ENCODE measurements at places on chromosomes 2 and 18.

- no peak for DNase-seq
Measured at GRCh38 chr2:164570475-164570874, 50.8 kb downstream of the GRB14 start.

DNA sequence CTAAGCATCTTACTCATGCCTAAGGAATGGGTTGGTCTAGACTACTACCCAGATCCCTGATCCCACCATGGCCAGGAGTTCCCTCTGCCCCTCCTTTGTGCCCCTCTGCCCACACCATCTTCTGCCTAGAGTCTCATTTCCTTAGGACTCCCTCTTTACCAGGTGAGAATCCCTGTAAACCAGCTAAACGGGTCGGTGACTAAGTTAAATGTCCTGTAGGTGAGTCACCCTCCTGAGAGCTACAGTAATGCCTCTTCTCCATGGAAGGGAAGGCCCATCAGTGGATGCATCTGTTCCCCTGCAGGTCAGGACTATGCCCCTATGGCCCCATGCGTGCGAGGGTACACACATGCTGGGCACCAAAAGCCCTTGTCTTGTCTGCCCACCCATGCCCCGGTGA lies 25.4 kb downstream of the PTGR3 start:
- DNase-seq = peak; percentile 25

GRCh38 chr2:48588745-48589144 lies 28.9 kb upstream of the GTF2A1L start:
- no peak for DNase-seq

GRCh38 chr2:26449278-26450030 lies 28.5 kb downstream of the OTOF start:
- DNase-seq = no peak

DNA sequence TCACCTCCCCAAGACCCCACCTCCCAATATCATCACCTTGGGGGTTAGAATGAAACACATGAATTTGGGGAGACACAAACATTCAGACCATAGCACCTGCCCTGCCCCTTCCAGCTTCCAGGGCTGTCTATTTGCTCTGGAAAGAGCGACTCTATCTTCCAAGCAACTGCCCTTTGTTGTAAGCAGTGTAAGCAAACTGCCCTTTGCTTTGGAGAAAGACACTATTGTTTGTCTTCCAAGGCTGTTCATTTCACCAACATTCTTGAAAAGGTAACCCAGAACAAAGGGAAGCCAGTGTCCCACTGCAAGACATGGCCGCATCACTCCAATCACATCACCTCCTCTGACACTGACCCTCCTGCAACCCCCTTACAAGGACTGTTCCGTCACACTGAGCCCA lies 16.9 kb upstream of the SEH1L start:
- DNase-seq = no peak

DNA sequence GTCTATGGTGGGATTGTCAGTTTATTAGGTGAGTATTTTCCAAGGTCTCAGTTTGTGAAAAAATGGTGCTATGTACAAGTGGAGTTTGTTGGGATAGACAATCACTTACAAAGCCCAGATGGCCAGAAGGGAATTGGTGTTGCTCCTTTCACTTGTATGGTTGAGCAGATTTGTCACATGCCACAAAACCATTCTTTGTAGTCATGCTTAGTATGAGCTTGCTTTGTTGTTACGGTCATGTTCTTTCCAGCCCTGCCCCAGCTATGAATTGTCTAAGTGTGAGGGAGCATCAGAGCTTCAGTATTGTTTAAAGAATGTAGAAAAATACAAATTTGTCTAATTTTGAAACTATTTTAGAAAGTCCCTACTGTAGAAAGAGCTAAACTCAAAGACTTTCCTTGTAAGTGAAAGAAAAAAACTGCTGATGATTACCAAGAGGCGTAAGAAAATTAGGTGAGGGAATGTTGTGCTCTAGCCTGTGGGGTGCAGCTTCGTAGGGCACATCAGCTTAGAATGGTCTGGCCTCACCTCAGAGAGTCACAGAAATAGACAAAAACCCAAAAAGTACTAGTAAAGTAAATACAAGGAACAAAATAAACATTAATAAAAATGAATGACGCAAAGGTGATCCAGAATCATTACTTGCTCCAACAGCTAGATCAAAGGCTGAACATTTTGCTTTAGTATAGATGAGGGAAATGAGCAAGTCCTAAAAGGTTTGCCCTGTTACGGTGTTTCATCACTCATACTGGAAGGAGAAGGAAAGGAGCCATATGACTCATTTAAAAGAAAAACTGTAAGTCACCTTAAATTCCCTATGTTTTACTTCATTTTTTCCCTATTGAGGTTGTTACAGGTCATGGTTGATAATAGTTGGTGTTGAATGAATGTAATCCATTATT lies 9.2 kb downstream of the TGIF1 start:
- DNase-seq = peak; percentile 74

DNA sequence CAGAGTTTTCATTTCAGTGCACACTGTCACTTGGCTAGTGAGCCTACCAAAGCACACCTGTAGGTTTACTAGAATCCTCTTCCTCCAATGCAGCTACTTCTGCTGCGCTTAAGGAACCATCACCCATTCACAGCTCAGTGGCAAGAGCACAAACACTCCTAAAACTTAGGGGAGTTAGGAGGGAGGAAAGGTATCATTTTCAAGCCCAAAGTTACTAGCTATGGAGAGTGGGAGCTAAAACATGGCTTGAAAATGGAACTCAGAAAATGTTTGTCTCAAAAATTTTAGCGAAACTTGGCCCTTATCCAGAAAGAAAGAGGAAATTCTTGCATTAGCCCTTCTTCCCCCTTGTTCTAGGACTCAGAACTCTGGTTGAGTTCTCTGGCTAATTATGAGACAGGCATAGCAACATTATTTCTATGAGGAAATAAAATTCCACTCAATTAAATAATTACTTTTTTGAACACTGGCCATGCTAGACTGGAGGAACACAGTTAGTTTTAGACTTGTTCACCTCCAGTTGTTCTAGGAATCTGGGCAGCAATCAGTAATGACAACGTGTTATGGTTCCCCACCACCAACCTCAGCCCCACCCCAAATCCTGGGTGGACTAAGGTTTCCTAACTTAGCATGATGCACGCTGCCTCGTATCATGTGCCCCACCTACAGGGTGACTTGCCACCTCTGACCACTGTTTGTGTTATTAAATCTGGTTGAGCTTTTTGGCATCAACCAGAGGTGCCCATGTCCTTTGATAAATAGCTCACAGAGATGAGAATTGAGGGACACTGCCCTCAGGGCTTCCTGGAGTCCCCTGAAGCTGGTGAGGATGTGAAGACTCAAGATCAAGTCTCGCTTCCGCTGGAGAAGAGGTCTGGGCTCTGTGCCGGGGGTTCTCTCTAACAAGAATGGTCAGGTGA lies 32.8 kb downstream of the LPIN2 start:
- no peak for DNase-seq

- no peak for DNase-seq
Measured at GRCh38 chr2:89850481-89850880, 1159.0 kb downstream of the RPIA start.

- DNase-seq = no peak
Measured at GRCh38 chr2:107148496-107148895, 262.5 kb upstream of the ST6GAL2 start.

DNA sequence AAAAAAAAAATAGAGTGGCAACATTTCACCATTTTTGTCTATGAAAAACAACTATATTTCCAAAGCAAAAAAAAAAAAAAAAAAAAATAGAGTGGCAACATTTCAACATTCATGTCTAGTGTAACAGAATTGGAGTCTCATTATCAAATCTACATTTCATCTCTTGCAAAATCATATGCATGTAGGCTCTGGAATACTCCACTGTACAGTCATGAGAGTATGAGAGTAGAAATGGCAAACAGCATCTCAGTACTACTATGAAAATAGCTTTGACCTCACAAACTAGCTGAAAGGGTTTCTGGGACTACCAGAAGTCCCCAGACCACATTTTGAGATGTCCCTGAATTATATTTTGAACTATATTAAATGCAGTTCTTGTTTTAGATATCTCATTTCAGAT lies 82.8 kb downstream of the SMAD2 start:
- DNase-seq = no peak

DNA sequence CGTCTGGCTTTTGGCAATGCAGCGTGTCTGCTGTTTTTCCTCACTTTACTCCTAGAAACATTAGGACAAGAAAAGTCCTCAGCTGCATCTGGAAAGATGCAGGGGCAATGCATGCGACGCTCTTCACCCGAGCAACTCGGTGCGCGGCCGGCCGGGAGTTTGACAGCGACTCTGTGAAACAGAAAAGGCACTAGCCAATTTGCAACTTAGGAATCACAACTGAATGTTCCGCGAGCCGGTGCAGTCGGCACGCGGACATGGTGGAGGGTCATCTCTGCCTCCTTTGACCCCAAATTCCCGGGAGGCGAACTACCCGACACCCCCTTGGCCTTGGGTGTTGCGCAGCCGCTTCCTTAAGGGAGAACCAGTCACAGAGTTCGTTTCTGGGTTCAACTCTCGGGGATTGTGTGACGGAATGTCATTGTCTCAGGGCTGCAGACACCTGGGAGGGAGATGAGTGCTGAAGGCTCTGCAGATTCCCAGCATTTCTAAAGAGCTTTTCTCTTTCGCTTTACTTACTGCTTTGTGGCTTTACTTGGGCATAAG lies 9.8 kb downstream of the NR4A2 start:
- no peak for DNase-seq

GRCh38 chr2:67050622-67051021 lies 346.5 kb upstream of the ETAA1 start:
- DNase-seq = peak; percentile 67

- no peak for DNase-seq
Measured at GRCh38 chr18:6598657-6599056, 130.9 kb upstream of the ARHGAP28 start.

- DNase-seq = no peak
Measured at GRCh38 chr2:221342388-221342787, 229.7 kb downstream of the EPHA4 start.

DNA sequence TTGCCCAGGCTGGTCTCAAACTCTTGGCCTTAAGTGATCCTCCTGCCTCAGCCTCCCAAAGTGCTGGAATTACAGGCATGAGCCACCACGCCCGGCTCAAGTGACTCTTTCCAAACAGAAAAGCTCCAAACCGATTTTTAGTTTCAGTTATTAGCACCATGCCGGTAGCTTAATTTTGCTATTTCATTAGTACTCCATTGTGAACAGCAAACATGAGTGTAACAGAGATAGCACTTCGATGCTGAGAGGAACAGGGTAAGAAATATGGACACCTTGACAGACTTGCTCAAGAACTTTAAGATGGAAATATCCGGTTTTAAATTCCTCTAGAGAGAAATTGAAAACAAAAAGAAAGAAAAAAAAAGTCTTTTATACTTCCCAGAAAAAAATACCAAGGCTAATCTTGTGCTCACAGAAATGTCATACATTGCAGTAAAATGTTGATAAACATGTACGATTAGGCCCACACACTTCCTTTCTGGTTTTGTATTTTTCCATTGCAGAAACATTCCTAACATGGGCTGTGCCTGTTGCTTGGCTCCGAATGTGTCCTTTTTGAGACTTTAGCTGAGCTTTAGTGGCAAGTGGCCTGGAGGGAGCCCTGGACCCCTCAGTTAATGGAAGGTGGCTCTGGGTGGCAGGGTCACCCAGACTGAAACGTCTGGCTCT lies 18.3 kb downstream of the FHL2 start:
- peak; percentile 55 for DNase-seq

DNA sequence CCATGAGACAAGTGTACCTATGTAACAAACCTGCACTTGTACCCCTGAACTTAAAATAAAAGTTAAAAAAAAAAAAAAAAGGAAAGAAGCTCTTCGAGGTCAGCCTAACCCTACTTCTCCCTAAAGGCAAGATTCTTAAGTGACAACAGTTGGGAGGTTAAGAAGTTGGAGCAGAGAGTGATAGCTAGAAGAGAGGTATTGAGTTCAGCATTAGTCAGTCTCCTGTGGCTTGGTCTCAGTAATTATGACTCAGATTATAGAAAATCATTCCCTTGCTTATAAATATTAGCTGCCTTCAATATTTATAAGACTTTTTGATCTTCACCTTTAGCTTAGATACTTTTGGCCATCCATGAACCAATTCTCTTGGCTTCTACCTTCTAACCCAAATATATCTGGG lies 926.8 kb upstream of the SLC39A10 start:
- no peak for DNase-seq

DNA sequence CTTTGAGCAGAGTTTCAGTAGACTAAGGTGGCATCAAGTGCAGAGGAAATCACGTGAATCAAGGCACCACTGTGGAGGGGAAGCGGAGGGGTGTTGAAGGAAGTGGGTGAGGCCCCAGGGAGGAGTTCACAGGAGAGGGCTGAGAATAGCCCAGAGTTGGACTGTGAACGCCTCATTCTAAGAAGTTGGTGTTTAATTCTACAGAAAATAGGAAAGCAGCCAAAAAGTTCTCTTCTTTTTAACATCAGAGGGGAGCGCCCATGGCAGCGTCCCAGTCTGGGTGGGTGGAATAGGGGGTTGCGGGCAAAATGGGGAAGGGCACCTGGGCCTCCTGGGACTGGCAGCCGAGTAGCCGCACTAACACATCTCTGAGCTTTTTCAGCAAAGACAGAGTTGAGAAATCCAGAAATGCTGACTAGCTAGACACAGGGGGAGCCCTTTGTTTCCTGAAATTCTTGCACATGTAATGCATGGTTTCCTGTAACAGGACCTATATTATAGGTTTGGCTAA lies 97.0 kb downstream of the NEB start:
- no peak for DNase-seq

DNA sequence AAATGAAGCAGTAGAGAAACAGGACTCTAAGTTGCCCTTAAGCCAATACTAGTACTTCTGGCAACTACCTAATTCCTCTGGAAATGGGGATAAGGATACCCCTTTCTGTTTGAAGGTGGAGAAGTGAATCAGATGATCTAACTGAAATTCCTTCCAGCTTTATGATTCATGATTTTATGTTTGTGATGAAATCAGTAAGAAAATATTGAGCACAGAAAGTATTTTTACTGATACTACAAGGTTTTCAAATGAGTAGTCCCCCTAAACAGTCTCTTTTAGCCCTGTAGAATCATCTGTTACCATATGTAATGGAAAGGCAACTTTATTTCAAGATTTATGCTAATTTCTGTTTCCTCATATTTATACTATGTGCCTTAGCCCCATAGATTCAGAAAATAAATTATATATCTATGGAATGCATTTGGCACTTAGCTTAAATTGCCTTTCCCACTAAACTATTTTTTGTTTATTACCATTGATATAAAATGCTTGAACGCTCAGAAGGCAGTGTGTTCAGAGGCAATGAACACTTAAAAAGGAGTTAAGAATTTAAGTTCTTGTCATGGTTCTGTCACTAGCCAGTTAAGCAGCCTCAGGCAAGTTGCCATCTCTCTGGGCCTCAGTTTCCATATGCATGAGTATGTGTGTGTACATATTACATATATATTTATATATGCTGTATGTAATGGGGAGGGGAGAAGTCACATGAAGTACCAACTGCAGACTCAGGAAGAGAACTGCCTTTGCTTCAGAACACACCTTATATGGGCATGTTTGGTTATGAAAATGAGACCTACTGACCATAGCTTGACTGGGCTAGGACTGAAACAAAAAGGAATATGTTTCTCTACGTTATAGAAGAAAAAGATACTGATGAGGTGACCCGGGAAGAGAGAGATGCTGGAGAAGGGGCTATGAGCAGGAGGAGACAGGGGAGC lies 97.7 kb downstream of the CDC42EP3 start:
- peak; percentile 68 for DNase-seq
